ENCODE measurements at places on chromosomes 2 and 18. TPM values are rescaled to one million over a fixed set of nuclear protein-coding genes. Genes with fewer than 3 reads are reported as not detected.

DNA sequence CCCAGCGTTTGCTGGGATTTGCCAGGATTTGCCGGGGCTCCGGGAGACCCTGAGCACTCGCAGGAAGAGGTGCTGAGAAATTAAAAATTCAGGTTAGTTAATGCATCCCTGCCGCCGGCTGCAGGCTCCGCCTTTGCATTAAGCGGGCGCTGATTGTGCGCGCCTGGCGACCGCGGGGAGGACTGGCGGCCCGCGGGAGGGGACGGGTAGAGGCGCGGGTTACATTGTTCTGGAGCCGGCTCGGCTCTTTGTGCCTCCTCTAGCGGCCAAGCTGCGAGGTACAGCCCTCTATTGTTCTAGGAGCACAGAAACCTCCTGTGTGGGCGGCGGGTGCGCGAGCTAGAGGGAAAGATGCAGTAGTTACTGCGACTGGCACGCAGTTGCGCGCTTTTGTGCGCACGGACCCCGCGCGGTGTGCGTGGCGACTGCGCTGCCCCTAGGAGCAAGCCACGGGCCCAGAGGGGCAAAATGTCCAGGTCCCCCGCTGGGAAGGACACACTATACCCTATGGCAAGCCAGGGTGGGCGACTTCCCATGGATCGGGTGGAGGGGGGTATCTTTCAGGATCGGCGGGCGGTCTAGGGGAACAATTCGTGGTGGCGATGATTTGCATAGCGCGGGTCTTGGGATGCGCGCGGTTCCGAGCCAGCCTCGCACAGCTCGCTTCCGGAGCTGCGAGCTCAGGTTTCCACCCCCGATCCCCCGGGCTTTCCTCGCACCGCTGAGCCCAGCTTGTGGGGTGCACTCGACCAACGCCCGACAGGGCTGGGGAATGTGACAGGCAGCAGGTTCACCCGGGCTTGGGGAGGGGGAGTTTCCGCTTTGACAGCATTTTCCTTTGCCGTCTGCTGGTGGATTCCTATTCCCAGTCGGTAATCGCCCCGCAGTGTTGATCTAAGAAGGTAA lies 2.8 kb downstream of the ONECUT2 start:
- DNase-seq: peak; percentile 40

DNA sequence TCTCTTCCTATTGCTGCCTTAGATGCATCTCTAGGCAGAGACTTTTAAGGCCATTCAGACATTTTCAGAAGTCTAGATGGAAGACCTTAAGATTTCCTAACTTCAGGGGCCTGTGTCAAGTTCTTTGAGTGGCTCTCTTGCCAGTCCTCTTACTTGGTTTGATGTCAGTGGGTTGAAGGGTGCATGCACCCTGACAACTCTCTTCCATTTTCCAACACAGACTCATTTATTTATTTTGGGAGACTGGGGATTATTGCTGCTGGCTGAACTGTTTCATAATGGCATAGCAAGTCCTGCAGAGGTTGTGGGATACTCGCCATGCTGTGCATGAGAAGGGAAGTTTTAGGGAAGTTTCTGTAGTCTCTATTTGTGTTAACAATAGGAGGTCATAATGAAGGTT lies 39.0 kb upstream of the ACADL start:
- DNase-seq: no peak

- DNase-seq: no peak
These were observed 26.3 kb downstream of the TMEM163 start for GRCh38 chr2:134692499-134692898.

DNA sequence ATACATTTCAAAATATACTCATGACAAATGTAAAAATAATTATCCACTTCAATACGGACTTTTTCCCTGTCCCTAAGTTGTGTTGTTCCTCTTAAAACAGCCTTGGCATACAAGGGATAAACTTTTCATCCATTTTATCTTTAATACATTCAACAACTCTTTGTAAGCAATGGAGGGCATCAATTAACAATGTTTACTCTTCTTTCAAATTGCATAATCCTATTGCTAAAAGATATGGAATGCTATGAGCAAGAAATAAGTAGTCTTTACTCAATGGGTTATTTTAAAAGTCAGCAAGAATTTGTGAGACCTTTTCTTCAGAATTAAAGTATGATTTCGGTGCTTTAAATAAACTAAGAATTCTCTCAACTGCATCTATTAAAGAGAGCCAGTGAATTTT lies 41.9 kb downstream of the SCN9A start:
- no peak for DNase-seq

GRCh38 chr2:7097353-7097895 lies 180.2 kb downstream of the RNF144A start:
- DNase-seq: peak; percentile 36

- DNase-seq: no peak
These were observed 40.9 kb downstream of the GATA6 start for GRCh38 chr18:22210311-22210754.

GRCh38 chr2:197293252-197294007 lies 17.1 kb downstream of the ANKRD44 start:
- no peak for DNase-seq

GRCh38 chr2:110858135-110858725 lies 125.9 kb downstream of the ACOXL start:
- DNase-seq: no peak

GRCh38 chr2:178949584-178949983 lies 100.4 kb downstream of the CCDC141 start:
- no peak for DNase-seq

DNA sequence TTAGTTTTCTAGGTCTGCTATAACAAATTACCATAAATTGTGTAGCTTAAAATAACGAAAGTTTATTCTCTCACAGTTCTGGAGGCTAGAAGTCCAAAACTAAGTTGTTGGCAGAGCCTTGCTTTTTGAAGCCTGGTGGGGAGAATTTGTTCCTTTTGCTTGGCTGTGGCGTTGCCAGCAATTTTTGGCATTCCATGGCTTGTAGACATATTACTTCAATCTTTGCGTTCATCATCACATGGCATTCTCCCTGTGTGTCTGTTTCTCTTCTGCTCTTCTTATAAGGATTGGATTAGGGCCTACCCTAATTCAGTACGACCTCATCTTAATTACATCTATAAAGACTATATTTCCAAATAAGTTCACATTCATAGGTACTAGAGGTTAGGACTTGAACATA lies 217.7 kb downstream of the MBD5 start:
- DNase-seq: no peak

DNA sequence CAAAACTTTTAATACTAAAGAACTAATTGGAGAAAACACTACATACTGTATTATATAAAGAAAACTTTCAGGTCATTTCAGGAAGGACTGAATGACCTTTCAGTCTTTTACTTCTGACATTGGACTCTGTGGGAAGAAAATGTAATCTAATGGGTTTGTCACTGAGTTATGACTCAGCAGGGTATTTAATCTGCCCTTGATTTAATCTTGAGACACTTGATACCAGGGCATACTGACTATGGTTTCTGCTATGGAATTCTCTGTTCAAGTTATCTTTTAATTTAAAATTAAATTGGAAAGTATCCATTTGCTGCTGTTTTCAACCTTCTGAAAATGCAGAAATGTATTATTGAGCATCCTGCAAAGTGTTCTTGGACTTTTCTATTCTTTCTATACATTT lies 354.2 kb upstream of the GALNT5 start:
- no peak for DNase-seq

- DNase-seq: no peak
These were observed 225.7 kb downstream of the MTX2 start for GRCh38 chr2:176494949-176495353.

PLB1 gene
- 0.49 TPM for total RNA-seq

GPR35 gene
- 4.2 TPM for total RNA-seq

TUBA3D gene
- not detected for total RNA-seq

GRP gene
- total RNA-seq: not detected

E2F6 gene
- 22.8 TPM for total RNA-seq

TMEM37 gene
- total RNA-seq: 2.3 TPM

GPAT2 gene
- total RNA-seq: 54.2 TPM
